M059J (cell line): ENCODE measurements at places on chromosomes 5 and 9. TPM values are rescaled to one million over a fixed set of nuclear protein-coding genes. Genes with fewer than 3 reads are reported as not detected.

The CAMK2A gene
- total RNA-seq = 0.17 and 1.0 TPM in 2 replicates

GRCh38 chr5:67732921-67733320, 482.6 kb upstream of the PIK3R1 start:
- DNase-seq = no peak

The ANKRD34B gene
- total RNA-seq = not detected in 2 replicates

DNA sequence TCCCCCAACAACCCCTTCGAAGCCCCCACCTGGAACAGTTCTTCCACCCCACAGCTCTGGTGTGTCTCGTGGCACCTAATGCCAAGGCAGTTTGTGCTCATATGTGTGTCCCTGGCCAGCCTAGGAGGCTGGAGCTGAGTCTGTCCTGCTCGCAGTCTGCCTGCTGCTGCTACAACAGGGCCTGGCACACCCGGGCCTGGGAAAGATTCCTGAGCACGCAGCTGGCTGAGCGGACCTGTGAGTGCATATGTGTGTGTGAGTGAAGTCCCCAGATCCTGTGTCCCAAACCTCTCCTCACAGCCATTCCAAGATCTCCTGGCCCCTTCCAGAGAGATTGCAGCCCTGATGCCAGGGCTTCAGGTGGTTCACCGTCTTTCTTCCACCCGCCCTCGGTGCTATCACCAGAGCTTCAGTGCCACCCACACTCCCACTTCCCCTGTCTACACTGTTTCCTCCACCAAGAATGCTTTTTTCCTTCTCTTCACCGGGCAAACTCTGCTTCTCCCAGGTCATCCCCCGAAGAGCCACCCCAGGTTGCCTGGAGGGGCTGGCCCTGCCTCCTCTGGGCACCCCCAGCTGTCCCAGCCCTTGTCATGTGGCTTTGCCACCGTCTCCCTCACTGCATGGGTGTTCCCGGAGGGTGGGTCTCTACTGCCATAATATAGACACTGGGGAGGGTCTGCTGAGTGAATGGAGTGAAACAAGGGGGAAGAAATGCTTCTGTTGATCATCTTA, 28.4 kb downstream of the LMX1B start:
- DNase-seq = no peak

GRCh38 chr5:174675916-174676315, 48.5 kb upstream of the MSX2 start:
- DNase-seq = peak; percentile 49

- no peak for DNase-seq
Measured at GRCh38 chr9:37191403-37192089, 71.2 kb downstream of the ZCCHC7 start.

DNA sequence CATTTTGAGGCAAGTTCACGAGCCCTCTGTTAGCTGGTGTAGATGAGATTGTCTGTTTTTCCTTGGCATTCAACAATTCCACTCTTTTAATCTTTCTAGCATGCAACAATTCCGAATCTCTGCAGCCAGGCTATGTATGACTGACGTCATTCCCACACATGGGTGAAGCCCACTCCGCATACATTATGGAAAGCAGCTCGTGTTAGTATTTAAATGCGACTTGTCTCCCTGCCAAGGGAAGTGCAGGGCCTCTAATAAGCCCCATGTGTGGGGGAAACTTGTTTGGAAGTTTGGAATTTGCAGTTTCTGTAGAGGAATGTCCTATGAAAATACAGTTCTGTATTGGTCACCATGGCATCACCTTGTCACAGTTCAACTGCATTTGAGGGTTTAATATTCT, 146.0 kb upstream of the FBXL7 start:
- DNase-seq = no peak
